Bladder microvascular endothelial cell (primary cell): ENCODE measurements at places on chromosomes 3 and 15. TPM values are rescaled to one million over a fixed set of nuclear protein-coding genes. Genes with fewer than 3 reads are reported as not detected.

The MAP1A gene
- 0.31 and 0.32 TPM in 2 replicates for total RNA-seq

The AKAP13 gene
- total RNA-seq = 50.2 and 83.4 TPM in 2 replicates

The DPPA2 gene
- not detected in 2 replicates for total RNA-seq

The QARS1 gene
- total RNA-seq = 272 and 301 TPM in 2 replicates

The ACOX2 gene
- total RNA-seq = 0.32 and 4.9 TPM in 2 replicates

The CILP gene
- not detected in 2 replicates for total RNA-seq

The AEN gene
- 51.0 and 80.6 TPM in 2 replicates for total RNA-seq

The GPR176 gene
- 15.7 and 22.5 TPM in 2 replicates for total RNA-seq

The IQCF5 gene
- not detected in 2 replicates for total RNA-seq

The RAB7A gene
- total RNA-seq = 28.7 and 57.0 TPM in 2 replicates

The ZDHHC23 gene
- 2.6 and 16.9 TPM in 2 replicates for total RNA-seq

The GPR171 gene
- not detected in 2 replicates for total RNA-seq

The CTXND1 gene
- not detected in 2 replicates for total RNA-seq

The WDR49 gene
- total RNA-seq = 0.13 and 0.65 TPM in 2 replicates

The ULK3 gene
- total RNA-seq = 13.3 and 33.2 TPM in 2 replicates

The PAK6 gene
- not detected in 2 replicates for total RNA-seq

The DNAH12 gene
- under 0.01 and 0.16 TPM in 2 replicates for total RNA-seq

The ARHGEF26 gene
- total RNA-seq = 0.63 and 1.3 TPM in 2 replicates

The IGSF11 gene
- total RNA-seq = 0.13 TPM in 1 of 2 replicates, not detected in the other

The PLA2G4E gene
- not detected in 2 replicates for total RNA-seq

The GOLGA8T gene
- total RNA-seq = 0.13 TPM in 1 of 2 replicates, not detected in the other

The PRSS50 gene
- not detected in 2 replicates for total RNA-seq

The GXYLT2 gene
- under 0.01 and 0.44 TPM in 2 replicates for total RNA-seq

The ARPP21 gene
- not detected in 2 replicates for total RNA-seq

The WWTR1 gene
- total RNA-seq = 46.1 and 139 TPM in 2 replicates

The ADPRH gene
- total RNA-seq = 7.1 and 12.3 TPM in 2 replicates

The HIGD2B gene
- total RNA-seq = 0.16 TPM in 1 of 2 replicates, not detected in the other

The IMPG2 gene
- 0.16 and 0.76 TPM in 2 replicates for total RNA-seq

The C3orf22 gene
- total RNA-seq = not detected in 2 replicates

The SNX33 gene
- total RNA-seq = 6.6 and 15.7 TPM in 2 replicates

The ROBO2 gene
- total RNA-seq = under 0.01 and 0.06 TPM in 2 replicates

The PRR23B gene
- not detected in 2 replicates for total RNA-seq

The TMEM115 gene
- total RNA-seq = 28.7 and 34.6 TPM in 2 replicates

The OR5K2 gene
- total RNA-seq = not detected in 2 replicates

The SLC9C1 gene
- 0.13 TPM in 1 of 2 replicates, not detected in the other for total RNA-seq

The GYG1 gene
- 29.3 and 44.7 TPM in 2 replicates for total RNA-seq

The GATM gene
- 0.49 TPM in 1 of 2 replicates, not detected in the other for total RNA-seq

The CKMT1B gene
- not detected in 2 replicates for total RNA-seq

The CPLX3 gene
- not detected in 2 replicates for total RNA-seq

The PFN2 gene
- total RNA-seq = 22.2 and 31.8 TPM in 2 replicates

The ITIH1 gene
- 0.16 TPM in 1 of 2 replicates, not detected in the other for total RNA-seq

The TRPM1 gene
- 0.06 and 0.81 TPM in 2 replicates for total RNA-seq

The TIPARP gene
- total RNA-seq = 18.1 and 29.3 TPM in 2 replicates

The SPATA12 gene
- total RNA-seq = 0.13 TPM in 1 of 2 replicates, not detected in the other

The DPPA4 gene
- not detected in 2 replicates for total RNA-seq

The CHRFAM7A gene
- 1.6 and 2.1 TPM in 2 replicates for total RNA-seq

The LRRC31 gene
- total RNA-seq = not detected in 2 replicates
